ENCODE measurements at places on chromosomes 5 and 9.

GRCh38 chr9:113631137-113631765 lies 167.7 kb downstream of the RGS3 start:
- DNase-seq: no peak

DNA sequence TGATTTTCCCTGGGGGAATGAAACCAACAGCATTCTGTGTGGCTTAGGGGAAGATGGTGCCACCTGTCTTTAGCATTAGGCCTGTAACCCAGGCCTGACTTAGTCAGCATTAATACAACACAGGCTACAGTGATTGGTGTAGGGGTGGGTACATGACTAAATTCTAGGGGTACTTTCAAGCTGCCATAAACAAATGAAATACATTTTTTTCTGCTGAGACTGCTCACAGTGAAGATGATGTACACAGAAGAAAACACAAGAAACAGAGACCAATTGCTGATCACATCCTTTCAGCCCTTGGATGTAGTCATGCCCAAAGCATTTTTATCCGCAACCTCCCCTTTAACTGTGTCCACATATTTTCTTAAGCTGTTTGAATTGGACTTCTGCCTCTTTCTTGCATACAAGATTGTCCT lies 527.2 kb downstream of the KCTD16 start:
- no peak for DNase-seq

- peak; percentile 70 for DNase-seq
Measured at GRCh38 chr9:134644725-134645606, 3.4 kb downstream of the COL5A1 start.

GRCh38 chr5:98464737-98465330 lies 308.6 kb upstream of the RGMB start:
- DNase-seq: no peak

GRCh38 chr5:177496727-177497291 lies 595 bp downstream of the PDLIM7 start:
- DNase-seq: peak; percentile 21

DNA sequence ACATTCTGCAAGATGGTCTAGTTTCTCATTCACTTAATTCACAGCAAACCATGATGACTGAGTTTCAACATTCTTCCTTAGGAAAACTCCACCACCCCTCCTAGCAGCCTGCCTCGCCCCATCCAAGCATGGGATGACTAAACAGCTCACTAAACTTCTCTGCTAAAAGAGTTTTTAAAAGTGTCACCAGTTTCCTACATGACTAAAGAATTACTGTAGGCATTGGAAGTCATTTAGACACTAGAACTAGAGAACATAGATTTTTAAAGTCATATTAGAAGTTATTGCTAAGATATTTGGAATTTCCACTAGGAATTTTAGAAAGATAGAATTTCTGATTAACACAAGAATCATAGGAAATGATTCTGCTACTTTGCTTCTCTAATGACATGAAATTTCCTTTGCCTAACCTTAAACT lies 5.5 kb upstream of the ESM1 start:
- no peak for DNase-seq

- DNase-seq: no peak
Measured at GRCh38 chr9:2934241-2934650, 90.4 kb upstream of the PUM3 start.

- DNase-seq: no peak
Measured at GRCh38 chr5:62132276-62132675, 173.7 kb upstream of the KIF2A start.

- no peak for DNase-seq
Measured at GRCh38 chr5:157057459-157058370, 1.2 kb downstream of the HAVCR1 start.

DNA sequence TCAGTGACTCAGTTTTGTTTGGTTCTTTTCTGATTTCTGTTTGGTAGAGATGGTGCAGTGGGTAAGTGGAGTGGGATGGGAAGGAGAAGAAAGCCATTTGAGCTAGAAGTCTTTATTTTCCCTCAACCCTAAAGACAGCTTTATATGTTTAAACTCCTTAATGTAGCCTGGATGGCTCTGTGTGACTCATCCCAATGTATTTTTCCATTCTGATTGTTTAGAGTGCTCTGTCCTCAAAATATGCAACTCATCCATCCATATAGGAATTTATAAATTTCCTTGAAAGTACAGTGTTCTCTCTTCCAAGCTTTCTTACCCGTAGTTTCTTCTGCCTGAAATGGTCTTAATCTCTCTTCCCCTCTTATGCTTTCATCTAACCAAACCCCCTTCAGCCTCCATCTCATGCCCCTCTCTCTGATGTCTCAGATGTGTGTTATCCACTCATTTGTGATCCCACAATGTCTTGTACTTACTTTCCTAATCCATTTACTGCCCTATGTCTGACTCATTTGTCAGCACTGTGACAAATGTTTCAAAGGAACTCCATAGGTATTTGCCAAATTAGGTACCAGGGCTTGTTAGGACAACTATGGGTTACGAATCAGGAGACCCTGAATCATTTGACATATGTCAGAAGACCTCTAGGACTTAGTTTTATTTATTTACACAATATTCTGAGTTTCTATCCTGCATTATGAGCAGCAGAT lies 217.5 kb upstream of the SGCD start:
- DNase-seq: no peak

DNA sequence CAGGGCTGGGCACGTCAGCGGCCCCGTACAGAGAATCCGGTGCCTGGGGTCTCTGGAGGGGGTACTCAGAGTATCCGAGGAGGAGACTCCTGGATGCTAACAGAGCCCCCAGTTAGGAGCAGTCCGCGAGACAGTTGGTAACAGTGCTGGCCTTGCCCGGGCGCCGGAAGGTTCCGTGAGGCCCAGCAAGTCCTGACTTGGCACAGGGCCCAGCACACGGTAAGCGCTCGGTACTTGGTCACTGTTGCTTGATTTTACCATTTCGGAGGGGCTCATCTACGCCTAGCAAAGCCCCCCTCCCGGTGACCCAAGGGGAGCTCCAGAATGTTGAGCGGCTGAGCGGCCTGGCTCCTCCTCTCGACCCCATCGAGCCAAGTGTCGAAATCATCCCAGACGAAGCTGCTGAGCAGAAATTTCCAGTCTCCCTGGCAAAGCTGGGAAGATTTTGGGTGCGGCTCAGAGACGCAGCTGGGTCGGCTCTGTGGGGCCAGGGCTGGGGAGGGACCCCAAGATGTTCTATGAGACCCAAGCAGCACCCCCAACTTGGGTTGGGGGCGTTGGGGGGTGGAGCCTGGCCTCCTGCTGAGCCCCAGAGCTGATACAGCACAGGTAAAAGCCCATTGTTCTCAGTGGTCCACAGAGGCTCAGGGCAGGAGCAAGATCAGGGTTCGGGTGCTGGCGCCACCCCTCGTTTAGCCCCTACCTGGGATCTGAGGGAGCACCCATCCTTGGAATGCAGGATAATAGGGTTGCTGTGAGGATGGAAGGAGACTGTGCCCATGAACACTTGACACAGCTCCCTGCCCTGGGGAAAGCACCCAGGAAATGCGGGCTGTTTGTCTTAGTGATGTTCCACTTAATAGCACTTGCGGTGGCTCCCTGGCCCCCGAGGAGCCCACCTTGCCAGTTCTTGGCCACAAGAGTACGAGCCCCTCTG lies 137.2 kb downstream of the C9orf50 start:
- peak; percentile 93 for DNase-seq

DNA sequence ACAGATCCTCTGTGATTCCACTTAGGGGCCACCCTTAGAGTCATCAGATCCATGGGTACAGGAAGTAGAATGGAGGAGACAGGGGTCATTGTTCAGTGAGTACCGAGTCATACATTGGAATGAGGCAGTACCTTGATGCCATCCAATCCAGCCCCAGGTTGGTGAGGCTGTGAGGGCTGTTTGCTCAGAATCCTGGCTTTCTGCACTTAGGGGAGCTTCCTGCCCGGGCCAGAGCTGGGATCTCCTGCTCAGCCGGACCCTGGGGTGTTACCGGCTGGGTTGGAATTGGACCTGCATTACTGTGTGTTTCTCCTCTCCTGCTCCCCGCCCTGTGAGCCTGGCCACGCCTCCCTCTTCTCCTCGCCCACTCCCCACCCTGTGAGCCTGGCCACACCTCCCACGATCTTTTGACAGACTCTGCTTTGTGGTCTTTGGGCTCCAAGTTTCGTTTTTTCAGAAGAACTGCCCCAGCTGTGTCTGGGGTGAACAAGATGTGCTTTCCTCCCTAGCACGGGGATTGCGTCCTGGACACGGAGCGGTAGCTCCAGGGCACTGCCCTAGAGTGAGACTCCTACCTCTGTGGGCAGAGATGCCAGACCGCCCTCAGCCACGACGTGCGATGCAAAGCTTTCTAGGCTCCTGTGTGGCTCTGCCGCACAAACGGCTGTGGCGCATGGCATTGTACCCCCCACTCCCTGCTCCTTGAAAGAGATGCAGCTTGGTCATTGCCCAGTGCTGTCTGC lies 15.4 kb downstream of the TRAF2 start:
- DNase-seq: no peak

DNA sequence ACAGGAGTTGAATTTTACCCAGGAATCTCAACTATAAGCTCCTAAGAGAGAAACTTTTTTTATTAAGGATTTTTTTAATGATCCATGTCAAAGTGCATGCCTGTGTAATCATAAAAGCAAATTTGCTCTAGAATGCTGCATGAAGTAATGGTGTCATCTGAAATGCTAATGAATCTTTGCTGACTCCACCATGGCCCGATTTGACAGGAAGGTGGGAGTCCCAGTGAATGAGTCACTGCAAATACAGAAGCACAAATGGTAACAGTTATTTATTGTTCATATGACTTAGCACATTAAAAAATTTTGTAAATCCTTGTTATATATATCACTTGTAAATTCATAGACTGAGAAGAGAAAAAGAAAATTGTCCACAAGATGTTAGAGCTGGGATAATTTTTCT lies 341.3 kb downstream of the RASEF start:
- DNase-seq: no peak

DNA sequence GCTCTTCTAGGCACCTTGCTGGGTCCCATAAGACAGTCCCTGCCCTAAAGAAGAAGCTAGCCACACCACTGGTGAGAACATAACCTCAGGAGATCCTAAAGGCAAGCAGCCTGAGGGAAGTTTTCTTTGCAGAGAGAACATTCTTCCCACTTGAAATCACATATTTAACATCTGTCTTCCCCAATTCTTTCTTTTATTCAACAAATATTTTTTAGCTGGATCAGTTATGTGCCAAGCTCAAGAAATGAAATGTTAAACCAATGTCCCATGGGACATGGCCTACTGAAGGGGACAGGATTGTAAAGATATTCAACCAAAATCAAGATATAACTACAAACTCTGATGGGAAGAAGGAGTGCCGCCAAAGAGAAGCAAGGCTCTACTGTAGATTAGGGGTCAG lies 36.5 kb downstream of the FOXI1 start:
- no peak for DNase-seq

DNA sequence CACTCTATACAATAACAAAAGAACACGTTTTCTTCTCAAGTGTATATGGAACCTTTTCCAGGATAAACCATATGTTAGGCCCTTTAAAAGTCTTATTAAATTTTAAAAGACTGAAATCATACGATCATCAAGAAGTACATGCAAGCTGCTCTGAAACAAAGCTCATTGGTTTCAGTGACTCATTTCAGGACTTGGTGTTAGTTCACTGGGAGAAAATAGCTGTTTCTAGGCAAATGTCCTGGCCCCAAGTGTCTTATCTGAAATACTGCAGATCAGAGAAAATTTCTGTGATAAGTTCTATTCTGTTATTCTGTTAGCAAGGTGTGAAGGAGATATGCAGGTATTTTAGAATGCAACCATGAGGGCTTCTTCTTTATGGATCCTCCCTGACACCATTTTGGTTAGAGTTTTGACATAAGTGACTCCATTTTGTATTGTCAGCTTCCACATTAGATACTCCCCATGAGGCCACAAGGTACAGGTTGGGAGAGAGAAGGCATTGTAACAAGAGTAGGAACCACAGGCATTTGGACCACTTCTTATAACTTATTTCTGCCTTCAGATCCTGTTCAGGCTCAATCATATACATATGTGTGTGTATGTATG lies 7.5 kb upstream of the CCDC180 start:
- DNase-seq: no peak
